ENCODE measurements at places on chromosomes 6 and 20.
A peak's percentile ranks its signal among the peaks of the same experiment; 100 is the strongest.

DNA sequence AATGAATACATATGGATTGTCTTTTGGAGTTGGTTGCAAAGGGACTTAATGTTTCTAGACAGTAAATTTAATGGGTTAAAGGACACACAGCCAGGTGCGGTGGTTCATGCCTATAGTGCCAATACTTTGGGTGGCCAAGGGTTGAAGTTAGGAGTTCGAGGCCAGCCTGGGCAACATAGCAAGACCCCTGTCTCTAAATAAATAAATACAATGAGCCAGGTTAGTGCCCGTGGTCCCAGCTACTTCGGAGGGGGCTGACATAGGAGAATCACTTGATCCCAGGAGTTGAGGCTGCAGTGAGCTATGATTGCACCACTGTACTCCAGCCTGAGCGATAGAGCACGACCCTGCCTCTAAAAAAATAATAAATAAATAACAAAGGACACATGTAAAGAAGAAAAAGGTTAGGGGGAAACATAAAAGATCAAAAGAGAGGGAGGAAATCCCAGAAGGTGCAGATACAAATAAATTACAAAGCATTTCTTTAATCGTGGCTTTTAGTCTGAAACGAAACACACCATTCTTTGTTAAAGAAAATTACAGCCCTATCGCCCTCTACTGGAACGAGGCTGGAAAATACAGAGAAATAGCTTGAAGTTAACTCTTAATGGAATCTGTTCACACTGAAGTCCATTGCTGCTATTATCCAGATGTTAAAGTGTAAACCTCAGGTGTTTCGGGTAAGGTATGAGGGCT is 42.6 kb upstream of the SCML4 start:
- peak; percentile 56 for DNase-seq

DNA sequence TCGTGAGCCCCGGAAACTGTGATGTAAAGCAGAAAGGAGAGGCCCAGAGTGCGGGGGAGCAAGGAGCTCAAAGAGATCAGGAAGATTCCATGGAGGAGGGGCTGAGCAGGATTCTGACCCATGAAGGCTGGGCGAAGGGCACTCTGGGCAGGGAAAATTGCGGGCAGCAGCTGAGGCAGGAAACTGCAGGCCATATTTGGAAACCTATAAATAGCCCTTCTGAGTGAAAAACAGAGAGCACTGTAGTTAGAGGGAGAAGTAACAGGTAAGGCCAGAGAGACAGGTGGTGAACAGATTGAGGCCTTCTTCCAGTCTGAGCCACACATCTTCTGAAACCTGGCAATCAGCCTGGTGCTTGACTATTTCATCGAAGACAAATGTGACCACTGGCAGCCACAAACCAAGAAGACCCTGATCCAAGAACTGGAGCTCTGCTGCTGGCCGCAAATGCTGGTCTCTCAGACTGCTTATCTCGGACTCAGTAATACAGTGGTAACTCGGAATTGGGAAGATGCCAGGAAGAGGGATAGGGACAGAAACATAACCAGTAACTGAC is 14.1 kb upstream of the BEND3 start:
- peak; percentile 14 for DNase-seq

DNA sequence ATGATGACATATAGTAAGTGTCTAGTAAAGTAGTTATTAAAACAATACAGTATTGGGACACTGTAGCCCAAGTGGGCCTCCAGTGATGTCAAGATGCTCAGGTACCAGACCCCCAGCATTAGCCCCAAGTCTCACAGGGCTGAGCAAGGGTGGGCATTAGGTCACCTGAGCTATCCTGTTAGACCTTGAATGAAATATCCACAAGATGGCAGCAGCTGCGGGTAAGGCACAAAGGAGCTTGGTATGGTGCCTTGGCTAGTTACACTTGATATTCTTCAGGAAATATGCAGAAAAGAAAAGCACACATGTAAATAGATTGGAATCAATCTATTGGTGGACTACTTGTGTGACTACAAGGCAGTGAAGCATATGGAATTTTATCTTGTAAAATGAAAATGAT is 701.8 kb upstream of the ADGRB3 start:
- peak; percentile 10 for DNase-seq

DNA sequence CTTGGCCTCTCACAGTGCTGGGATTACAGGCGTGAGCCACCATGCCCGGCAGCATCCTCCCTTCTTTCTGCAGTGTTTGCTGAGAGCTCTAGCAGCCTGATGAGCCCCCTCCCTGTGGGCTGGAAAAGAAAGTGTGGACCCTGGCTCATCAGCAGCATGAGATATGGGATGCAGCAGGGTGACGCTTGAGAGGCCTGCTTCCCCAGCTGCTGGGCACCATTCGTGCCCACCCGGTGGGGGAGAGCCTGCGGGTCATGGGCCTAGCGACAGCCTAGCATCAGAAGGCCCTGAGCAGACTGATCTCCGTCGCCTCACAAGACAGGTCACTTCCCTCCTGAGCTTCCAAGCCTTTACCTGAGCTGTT is 16.0 kb upstream of the CCDC167 start:
- no peak for DNase-seq

DNA sequence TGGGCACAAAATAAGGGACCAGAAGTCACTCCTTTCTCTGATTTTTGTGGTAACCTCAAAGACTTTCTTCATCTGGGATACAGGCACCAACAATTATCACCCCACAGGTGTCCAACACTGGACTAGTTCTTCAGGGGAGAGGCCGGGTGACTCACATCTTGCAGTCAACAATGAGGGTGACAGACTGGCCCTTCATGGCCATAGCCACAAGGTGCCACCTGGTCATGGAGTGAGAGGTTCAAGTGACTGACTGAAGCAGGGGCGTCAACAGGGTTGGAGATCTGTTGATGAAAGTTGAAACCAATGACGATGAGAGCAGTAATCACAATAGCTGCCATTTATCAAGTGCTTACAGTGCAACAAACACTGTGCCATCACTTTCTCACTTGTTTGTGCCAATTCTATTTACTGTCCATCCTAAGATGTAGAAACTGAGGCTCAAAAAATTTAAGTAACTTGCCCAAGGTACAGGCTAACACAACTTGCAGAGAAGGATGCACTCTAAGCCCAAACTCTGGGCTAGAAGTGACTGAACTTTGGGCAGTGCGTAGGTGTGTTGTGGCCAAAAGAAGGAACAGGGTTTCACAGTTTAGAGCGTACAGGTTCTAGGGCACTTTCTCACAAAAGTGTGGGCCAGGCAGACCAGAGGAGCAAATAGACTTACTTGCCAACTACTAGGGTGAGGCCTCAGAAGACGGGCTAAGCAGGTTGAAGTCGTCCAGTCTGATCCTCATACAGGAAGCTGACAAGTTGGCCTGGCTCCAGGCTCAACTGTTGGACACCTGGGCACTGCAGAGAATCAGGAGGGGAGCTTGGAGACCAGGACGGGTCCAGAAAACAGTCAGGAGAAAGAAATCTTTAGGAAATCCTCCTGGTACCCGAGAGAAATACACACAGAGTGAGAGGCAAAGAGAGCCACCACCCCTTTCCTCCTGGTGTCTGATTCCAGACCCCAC is 30.4 kb downstream of the HLA-DPB1 start:
- no peak for DNase-seq

- no peak for DNase-seq
Observed at GRCh38 chr6:38064431-38064830, 244.9 kb downstream of the ZFAND3 start.

DNA sequence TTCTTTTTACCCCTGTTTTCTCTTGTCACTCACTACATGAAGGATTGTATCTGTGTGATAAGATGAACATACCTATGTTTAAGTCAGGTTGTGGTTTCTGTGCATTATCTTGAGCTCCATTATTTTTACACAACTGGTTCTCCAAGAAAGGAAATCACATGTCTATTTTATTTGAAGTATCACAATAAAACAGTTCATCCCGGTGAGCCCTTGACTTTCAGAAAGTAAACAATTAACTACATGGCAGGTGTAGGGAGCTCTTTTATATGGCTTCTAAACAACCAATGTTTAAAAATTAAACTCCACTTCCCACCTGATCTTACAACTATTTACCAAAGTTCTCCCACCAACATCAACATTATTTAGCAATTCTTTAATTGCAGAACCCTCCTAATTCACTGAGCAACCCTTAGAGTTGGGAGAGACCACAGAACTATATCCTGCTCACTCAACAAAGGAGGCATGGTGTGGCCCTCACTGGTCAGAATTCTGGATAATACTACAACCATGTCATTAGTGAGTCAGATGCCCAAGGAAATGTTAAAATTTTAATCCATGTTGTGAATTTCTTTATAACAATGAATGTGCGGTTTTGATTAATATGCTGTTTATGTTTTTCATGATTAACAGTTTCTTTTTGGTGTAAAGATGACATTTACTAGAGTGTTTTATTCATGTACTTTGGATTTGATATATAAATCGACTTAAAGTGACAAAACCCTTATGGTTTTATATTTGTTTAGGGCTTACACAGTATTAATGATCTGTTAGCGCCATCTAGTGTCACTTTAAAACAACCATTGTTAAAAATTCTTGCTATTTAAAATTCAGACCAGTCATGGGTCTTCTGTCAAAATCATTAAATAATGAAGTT is 50.0 kb upstream of the SCGN start:
- no peak for DNase-seq

DNA sequence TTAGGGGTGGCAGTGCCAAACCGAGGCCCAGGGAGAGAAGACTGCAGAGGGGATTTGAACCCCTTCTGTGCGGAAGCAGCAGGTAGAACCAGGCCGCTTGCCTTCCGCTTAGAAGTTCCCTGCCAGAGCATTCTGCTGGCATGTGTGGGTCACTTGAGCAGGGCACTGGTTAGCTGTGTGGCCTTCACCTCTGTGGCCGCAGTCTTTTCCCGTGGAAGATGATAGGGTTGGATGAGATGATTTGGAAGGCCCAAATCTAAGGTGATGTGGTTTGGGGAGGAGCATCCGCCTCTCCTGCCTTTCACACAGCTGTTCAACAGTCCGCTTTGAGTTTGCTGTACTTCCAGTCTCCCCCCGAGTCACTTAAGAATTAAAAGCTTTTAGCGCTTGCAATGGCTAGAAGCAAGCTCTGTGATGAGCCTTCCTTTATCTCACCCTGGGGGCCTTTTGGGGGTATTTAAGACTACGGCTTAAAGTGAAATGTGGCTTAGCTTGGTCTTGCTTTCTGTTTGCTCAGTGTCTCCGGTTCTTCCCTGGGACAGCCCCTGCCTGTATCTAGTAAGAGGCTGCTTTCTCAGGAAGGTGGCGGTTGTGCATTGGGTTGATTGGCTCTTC is 743 bp downstream of the CMTR1 start:
- no peak for DNase-seq
